NCI-H1436 treated with DMSO at 0.1 percent for 48 hours (cell line): ENCODE measurements at places on chromosomes 4 and X.
A peak's percentile ranks its signal among the peaks of the same experiment; 100 is the strongest.

DNA sequence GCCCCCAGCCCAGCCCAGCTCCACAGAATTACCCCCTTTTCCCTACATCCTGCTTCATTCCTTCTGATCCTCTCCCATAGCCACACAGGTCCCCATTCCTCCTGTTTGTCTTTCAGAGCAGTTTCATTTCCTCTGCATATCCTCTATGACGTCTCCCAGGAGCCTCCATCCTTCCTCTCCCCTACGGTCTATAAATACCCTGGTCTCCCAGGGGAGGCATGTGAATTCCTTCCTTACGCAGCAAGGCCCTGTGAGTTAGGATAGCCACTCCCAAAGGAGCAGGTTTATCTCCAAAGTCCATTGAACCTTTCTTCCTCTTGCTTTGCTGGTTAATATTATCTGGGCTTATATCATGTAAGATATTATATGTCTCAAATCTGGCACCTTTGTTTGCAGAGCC is 8.4 kb upstream of the APLN start:
- DNase-seq: no peak

- DNase-seq: no peak
Measured at GRCh38 chr4:65007841-65008439, 598.7 kb upstream of the TECRL start.

GRCh38 chr4:169117591-169118081 is 107.6 kb upstream of the CBR4 start:
- no peak for DNase-seq

GRCh38 chrX:152907084-152907651 is 9.3 kb downstream of the ZNF185 start:
- DNase-seq: no peak

GRCh38 chrX:110419512-110419911 is 60.9 kb downstream of the RTL9 start:
- DNase-seq: no peak

DNA sequence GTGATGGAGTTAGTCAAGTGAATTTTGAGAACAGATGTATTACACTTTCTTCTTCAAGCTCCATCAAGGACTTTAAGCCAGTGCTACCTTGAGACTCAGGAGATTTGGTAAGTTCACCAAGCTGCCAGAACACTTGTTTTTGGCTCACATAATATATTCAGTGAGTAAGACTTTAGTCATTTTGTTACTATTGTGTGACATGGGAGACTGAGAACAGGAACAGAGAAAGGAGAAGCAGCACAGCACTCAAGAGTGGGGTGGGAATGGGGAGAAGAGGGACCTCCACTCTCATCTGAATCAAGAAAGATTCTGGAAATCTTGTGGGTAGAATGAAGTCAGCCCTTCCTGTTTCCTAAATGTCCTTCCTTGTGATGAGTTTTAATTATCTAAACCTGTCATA is 87.3 kb upstream of the TET2 start:
- no peak for DNase-seq

DNA sequence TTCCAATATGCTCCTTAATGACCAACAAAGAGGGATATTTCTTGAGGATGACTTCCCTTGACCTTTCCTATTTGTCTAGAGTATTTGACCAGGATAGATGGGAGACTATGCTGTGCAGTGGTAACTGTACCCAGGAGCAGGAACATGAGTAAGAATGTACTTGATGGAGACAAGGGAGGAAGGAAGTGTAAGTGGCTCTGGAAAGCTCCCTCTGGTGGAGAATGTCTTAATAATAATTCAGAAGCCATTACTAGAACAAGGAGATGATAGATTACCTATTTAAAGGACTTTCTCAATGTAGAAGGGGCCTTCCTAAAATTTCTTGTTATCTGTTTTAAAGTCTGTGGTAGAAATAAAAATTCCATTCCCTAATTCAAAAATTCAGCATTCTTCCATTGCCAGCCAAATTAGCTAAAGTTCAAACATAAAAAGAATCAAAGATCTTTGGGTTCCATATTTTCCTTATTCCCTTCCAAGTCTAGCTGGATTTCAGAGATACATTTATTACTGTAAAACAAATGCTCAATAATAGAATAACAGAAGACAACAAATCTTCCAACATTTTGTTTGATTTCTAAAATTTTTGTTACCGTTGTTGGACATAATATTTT is 83.8 kb downstream of the GRID2 start:
- DNase-seq: no peak

DNA sequence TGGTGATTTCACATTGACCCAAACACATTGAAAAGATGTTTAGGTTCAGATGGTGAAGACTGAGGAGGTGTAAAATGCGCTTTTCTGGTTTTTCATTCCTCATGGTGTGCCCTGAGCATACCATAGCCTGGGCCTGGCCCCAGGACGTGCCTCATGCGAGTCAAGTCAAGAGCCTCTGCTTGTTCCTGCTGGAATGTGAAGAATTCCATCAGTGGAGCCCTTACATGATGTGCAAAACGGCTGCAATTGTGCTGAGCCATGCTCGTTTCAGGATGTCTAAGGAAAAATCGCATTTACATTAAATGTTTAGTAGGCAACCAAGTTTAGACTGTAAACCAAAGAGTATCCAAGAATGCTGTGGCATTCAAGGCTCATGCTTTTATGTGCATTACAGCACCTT is 34.9 kb downstream of the GYG2 start:
- DNase-seq: no peak

GRCh38 chr4:3112201-3112600 is 37.7 kb downstream of the HTT start:
- no peak for DNase-seq

GRCh38 chrX:19954335-19955096 is 36.3 kb downstream of the BCLAF3 start:
- DNase-seq: no peak

GRCh38 chrX:149531599-149531998 is 9.2 kb upstream of the EOLA1 start:
- DNase-seq: no peak

- peak; percentile 39 for DNase-seq
Measured at GRCh38 chrX:120429776-120430540, 39.1 kb downstream of the LAMP2 start.

- DNase-seq: no peak
Measured at GRCh38 chr4:24488399-24489164, 95.8 kb downstream of the DHX15 start.

GRCh38 chr4:154189346-154189745 is 302.3 kb downstream of the DCHS2 start:
- no peak for DNase-seq

- DNase-seq: no peak
Measured at GRCh38 chr4:106010761-106011160, 115.5 kb downstream of the NPNT start.

DNA sequence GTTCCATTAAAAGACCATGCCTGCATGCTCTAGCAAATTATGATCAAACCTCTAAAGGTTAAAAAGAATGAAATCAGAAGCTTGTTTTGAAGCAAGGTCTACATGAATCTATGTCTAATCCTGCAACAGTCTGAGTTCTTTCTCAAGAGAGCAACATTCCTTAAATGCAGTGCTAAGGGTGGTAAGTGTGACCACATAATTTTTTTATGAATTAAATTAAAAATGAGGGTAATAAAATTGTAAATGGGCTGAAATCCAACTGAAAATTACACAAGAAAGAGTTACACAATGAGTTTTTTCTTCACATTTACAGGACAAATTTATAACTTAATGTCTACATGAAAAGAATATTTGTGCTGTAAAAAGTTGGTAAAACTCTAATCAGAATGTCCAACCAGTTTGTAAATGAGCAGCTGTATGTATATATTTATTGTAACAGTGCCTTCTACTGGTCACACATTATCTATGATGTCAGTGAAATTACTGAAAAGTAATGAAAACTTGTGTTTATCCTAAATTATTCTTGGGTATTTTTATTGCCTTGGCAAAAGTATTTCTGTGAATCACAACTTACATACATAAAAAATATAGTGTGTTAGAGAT is 336.3 kb upstream of the PITX2 start:
- DNase-seq: no peak

DNA sequence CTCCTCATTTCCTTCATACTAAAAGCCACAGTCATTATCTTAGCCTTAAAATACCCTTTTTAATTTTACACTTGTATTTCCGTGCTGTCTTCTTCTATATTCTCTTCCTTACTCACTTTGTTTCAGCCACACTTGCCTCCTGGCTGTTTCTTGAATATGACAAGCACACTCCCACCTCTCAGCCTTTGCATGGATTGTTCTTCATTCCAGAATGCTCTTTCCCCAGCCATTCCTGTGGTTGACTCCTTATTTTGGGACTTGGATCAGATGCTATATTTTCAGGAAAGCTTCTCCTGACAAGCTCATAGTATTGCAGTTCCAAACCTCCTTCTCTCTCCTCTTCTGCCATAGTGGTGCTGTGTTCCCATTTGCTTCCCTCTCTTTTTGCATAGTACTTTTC is 291.3 kb downstream of the PDHA2 start:
- DNase-seq: no peak

GRCh38 chr4:14918336-14918735 is 83.9 kb upstream of the CPEB2 start:
- DNase-seq: no peak

- DNase-seq: no peak
Measured at GRCh38 chrX:11739776-11740175, 18.3 kb upstream of the MSL3 start.

- no peak for DNase-seq
Measured at GRCh38 chr4:53961351-53961750, 103.1 kb downstream of the CHIC2 start.

DNA sequence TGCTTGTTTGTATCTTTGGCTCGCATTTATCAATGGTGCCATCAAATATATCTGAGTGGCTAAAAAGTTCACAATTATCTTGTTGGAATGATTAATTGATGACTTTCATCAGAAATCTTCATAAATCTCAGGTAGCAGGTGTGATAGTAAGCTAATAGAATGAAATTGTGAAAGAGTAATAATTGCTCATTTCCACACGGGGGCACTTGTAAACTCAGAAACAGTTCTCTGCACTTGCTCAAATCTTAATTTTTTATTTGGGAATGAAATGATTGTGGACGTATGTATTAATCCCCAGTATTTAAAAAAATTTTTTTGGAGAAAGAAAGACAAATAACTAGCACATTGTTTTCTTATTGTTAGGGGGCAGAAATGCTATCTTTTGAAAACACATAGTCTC is 132.8 kb downstream of the DTHD1 start:
- no peak for DNase-seq

GRCh38 chr4:2925496-2925895 is 37.7 kb downstream of the NOP14 start:
- no peak for DNase-seq

- no peak for DNase-seq
Measured at GRCh38 chrX:9370893-9371292, 94.0 kb upstream of the TBL1X start.

DNA sequence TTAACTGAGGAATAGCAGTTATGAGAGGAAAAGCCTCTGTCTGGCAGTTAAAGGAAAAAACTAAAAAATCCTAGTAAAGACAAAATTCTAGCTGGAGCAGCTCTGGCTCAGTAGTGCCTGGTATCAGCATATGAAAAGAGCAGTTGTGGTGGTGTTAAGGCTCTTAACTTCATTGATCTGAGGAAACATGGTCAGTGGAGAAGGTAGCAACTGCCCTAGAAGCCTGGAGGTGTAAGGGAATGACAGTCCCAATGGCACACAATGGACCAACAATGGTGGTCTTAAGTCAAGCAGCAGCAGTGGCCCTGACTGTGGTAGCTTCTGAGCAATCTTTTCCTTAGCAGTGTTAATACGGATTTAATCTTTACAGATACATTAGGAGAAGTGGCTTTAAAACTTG is 189.6 kb upstream of the POF1B start:
- DNase-seq: no peak

- DNase-seq: no peak
Measured at GRCh38 chr4:152777488-152777887, 2.0 kb downstream of the TIGD4 start.

GRCh38 chr4:170170861-170171260 is 81.1 kb upstream of the AADAT start:
- no peak for DNase-seq

DNA sequence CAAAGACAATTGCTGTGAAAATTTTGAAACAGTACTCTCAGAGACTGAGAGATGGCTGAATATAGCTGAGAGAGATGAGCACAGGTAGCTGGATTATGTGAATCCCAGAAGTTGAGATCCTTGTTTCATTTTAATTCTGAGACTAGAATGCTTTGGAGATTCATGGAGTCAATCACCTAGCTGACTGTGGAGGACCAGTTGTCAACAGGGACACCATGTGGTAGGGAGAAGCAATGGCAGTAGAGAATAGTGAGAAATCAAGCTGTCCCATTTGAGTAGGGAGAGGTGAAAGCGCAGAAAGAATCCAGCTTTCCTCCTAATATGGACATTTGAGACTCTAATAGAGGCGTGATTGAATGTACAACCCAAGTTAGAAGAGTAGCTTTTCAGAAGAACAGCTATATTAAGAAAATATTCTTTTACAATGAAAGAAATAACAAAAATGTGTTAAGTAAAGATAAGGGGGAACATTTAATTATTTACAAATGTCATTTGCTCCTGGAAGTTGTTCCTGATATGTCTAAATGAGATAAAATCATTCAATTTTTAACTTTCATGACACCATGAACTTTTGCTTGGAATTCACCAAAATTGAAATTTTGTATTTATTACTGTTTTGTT is 30.3 kb upstream of the GLRB start:
- DNase-seq: no peak

GRCh38 chrX:50626432-50626831 is 155.8 kb upstream of the DGKK start:
- DNase-seq: no peak

DNA sequence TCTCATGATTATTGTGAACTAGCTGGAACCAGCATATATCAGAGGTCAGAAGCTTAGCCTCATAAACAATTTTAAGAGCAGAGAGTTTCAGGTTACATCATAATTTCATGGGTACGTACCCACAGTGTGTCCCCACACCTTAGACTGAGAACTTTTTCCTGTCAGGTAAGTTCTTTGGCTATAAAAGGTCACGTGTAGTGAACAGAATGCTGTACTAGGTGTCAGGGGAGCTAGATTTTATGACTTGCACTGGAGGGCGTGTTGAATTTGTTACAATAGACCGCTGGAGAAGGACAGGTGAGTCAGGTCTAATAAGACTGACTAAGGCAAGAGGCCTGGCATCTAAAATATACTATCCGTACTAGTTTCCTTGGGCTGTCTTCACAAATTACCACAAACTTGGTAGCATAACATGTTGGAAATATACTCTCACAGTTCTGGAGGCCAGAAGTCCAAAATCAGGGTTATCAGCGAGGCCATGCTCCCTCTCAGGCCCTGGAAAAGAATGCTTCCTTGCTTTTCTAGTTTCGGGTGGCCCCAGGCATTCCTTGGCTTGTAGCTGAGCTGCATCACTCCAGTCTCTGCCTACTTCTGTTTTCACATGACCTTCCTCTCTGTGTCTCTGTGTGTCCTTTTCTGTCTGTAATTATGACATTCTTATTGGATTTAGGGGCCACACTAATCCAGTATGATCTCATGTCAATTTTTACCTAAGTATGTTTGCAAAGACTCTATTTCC is 512.0 kb upstream of the NR3C2 start:
- no peak for DNase-seq
